ENCODE measurements at places on chromosomes 13 and 19. TPM values are rescaled to one million over a fixed set of nuclear protein-coding genes. Genes with fewer than 3 reads are reported as not detected.

The C5AR2 gene
- not detected for total RNA-seq

DNA sequence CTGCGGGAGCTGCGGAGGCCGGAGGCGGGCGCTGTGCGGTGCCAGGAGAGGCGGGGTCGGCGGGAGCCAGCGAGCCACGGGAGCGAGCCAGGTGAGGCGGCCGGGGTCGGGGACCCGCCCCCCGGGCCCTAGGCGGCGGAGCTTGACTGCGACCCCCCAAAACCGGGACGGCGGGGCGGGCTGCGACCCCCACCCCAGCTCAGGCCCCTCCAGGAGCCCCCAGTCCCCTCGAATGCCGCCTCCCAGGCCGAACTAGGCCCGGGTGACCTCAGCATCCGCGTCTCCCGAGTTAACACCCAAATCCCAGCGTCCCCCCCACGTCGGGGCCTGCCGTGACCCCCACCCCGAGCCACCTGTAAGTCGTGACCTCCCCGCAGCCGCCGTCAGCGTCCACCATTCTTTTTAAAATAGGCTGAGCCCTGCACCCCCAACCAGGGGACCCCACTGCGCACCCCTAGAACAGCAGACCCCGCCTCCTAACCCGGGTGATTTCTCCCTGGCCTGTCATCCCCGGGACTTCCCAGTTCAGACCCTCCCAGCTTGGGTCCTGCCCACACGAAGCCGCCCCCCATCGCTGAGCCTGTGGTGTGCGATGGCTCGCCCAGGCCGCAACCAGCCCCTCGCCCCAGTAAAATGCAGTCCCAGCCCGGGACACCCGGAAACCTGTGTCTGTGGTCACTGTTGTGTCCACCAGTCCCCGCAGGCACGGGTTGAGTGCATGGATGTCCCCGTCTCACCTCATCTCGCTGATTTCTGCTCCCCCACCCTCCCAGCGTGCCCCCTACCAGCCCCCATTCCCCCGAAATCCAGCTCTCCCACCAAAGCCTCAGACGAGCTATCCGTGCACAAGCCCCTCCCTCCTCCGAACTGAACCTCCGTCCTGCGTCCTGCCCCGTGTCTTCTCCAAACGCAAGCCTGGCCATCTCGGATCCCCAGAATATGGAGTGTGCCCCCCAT lies 551 bp downstream of the FZR1 start:
- DNase-seq, result peak; percentile 14
- H3K36me3 ChIP-seq, result peaks cover 1% of the 10 kb centered on the region
- peak overlapping the region; percentile 84 for H3K27ac ChIP-seq
- peak overlapping the region; percentile 61 for H3K4me3 ChIP-seq
- H3K4me1 ChIP-seq, result no peaks in the 10 kb centered on the region
- no peaks in the 10 kb centered on the region for H3K27me3 ChIP-seq

DNA sequence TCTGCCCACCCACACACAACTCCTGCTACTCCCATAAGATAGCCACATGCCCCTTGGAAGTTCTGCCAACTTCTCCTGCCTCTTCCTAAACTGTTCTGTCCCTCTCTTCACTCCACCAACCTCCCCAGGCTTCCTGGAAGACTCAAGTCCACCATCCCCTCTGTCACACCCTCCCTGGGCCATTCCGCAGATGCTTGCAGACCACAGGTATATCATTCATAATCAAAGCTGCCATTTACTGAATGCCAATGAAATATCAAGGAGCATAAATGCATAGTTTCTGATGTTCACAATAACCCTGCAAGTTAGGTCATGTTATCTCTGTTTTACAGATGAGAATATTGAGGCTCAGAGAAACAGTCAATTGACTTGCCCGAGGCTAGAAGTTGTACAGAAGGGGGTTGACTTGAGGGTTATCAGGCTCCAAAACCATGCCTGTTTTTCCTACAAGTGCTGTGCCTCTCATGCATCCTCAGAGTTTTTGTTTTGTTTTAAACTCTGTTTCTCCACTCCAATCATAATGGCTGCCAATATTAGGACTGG lies 135.6 kb downstream of the SLC7A1 start:
- no peak for DNase-seq
- H3K4me1 ChIP-seq, result 0 out of 2 replicates have a peak, but pooled peaks cover 3% of the 10 kb centered on the region
- no peaks in the 10 kb centered on the region for H3K36me3 ChIP-seq
- no peak overlapping the region for H3K27ac ChIP-seq
- no peak overlapping the region for H3K4me3 ChIP-seq

DNA sequence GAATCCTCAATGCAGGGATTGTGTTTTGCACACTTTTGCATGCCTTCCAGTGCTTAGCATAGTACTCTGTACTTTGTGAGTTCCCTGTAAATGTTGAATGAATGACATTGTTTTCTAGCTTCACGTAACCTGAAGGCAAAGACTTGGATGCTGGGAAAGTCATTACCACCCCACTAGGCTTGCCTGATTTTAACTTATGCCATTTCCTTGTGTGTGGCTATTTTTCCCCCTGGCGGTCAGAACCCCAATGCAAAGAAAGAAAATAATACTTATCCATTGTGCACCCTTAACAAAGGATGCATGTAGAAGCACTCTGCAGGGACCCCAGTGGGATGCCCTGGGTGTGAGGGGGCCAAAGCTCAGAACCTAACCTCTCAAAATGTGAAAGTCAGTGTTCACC lies 1.2 kb upstream of the ENOX1 start:
- peaks cover 7% of the 10 kb centered on the region for H3K4me1 ChIP-seq
- H3K27me3 ChIP-seq, result no peaks in the 10 kb centered on the region
- peak; percentile 73 for DNase-seq

GRCh38 chr19:54104998-54105715 lies 2.5 kb downstream of the NDUFA3 start:
- DNase-seq, result no peak
- H3K4me1 ChIP-seq, result no peaks in the 10 kb centered on the region
- H3K27me3 ChIP-seq, result no peaks in the 10 kb centered on the region
- H3K4me3 ChIP-seq, result no peak overlapping the region

DNA sequence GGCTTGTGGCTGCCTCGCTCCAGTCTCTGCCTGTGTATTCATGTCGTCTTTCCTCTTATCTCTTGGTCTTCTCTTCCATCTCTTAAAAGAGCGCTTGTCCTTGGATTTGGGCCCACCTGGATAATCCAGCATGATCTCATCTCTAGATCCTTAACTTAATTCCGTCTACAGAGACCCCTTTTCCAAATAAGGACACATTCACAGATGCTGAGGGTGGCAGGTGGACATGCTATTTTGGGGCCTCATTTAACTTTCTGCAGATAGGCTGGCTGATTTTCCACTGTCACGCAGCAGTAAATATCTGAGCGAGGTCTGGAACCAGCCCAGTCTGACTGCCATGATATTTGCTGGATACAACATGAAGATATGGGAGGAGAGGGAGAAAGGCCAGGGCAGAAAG lies 41.5 kb upstream of the TSHZ3 start:
- no peaks in the 10 kb centered on the region for H3K4me1 ChIP-seq
- no peaks in the 10 kb centered on the region for H3K27me3 ChIP-seq
- no peak for DNase-seq
- no peak overlapping the region for H3K27ac ChIP-seq
- no peaks in the 10 kb centered on the region for H3K36me3 ChIP-seq

DNA sequence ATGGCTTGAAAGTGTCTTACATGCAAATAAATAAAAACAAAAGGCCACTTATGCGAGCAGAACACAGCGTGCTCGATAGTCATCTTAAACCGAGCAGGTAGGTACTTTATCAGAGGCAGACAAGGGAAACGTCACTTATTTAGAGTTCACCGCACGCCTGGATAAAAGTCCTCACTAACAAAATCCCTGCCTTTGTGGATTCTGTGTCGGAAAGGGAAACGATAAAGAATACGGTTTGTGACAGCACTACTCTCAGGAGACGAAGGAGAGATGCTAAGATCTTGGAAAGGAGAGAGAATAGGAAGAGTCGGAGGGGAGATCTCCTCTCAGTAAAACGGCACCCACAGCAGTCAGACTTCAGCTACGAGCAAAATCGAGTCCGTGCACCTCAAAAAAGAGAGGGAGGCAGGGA lies 581 bp downstream of the RCBTB1 start:
- no peak for DNase-seq
- peak overlapping the region; percentile 27 for H3K27ac ChIP-seq
- peaks cover 19% of the 10 kb centered on the region for H3K4me1 ChIP-seq
- H3K27me3 ChIP-seq, result no peaks in the 10 kb centered on the region

- H3K36me3 ChIP-seq, result no peaks in the 10 kb centered on the region
- no peak overlapping the region for H3K4me3 ChIP-seq
Observed at GRCh38 chr19:39017026-39017425, 15.3 kb downstream of the FBXO27 start.
